Lung microvascular endothelial cell (primary cell): ENCODE measurements at places on chromosomes 5 and 9. TPM values are rescaled to one million over a fixed set of nuclear protein-coding genes. Genes with fewer than 3 reads are reported as not detected.

Gene PCDHGA3
- 0.40 and 0.44 TPM in 2 replicates for total RNA-seq

DNA sequence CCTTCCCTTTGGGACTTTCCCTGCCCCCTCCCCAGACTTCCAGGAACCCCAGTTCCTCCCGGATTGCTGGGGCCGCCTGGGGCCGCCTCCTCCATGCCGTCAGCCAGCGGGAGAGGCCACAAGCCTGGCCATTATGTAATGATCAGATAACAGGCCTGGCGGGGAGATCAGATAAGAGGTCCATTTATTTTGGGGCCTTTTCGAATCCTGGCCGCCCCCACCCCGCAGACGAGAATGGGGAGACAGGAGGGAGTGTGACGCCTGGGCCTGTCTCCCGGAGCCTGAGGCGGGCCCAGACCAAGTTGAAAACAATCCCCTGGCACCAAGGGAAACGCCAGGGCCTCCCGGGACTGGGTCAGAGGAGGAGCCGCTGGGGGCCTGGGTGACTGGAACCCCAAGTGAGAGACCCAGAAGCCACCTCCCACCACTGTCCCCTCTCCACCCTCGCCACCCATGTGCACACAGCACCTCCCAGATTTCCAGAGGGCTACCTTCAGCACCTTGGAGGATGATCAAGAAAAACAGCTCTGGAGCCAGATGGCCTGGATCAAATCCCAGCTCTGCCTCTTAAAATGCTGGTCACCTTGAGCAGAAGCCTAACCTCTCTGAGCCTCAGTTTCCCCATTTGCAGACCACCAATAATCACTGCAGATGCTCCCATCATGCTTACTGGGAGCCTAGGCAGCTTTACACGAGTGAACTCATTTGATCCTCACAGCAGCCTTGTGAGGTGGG lies 7.8 kb downstream of the ENG start:
- peak; percentile 66 for DNase-seq

- DNase-seq, result no peak
Observed at GRCh38 chr5:61286446-61287132, 45.5 kb upstream of the ZSWIM6 start.

- peak; percentile 47 for DNase-seq
Observed at GRCh38 chr5:40879163-40879942, 29.9 kb upstream of the C7 start.
